ENCODE measurements at places on chromosomes 11 and 22.

GRCh38 chr11:86800076-86800959 is at the start of gene PRSS23:
PRSS23 (plus strand) TSS chr11:86800542; CDS start chr11:86807644, 7,102 bp downstream.
- no peak for DNase-seq

DNA sequence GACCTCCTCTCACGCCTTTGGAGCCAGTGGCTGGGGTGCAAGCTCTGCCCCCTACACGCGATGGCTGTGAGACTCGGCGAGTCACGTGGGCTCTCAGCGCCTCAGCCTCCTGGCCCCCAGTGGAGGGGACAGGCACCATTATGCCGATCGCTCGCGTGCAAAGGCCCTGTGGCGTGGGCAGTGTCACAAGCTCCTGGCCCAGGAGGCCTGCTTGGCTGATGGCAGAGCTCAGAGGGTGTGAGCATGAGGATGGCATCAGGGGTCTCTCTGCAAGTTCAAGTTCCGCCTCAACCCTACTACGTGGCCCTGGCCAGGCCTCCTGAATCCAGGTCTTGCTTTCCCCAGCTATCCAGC is 90.8 kb upstream of the KCNQ1OT1 start:
- no peak for DNase-seq

DNA sequence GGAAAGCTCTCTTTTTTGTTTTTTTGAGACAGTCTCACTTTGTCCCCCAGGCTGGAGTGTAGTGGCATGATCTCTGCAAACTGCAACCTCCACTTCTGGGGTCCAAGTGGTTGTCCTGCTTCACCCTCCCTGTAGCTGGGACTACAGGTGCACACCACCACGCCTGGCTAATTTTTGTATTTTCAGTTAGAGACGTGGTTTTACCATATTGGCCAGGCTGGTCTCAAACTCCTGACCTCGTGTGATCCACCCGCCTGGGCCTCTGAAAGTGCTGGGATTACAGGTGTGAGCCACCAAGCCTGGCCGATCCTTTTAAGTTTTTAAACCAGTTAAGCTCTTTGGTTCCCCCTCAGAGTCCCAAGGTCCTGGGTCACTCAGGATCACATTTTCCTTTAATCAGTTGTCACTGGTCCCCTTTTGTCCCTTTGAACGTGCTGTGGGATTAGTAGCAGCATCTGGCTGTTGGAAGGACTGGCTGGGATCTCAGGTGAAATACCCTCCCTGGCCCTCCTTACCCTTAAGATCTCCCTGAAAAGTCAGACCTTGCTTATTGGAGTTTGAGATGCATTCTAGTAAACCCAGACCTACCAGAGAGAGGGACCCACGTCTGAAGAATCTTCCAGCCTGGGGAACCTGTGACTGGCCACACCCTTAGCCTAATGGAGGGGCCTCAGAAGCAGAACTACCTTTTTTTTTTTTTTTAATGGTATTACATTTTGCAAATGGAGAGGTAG is 8.1 kb downstream of the MALAT1 start:
- peak; percentile 76 for DNase-seq

- no peak for DNase-seq
Measured at GRCh38 chr22:22855617-22856308, 31.9 kb upstream of the IGLL5 start.

GRCh38 chr22:28728621-28729313 is 12.9 kb downstream of the CHEK2 start:
- no peak for DNase-seq

DNA sequence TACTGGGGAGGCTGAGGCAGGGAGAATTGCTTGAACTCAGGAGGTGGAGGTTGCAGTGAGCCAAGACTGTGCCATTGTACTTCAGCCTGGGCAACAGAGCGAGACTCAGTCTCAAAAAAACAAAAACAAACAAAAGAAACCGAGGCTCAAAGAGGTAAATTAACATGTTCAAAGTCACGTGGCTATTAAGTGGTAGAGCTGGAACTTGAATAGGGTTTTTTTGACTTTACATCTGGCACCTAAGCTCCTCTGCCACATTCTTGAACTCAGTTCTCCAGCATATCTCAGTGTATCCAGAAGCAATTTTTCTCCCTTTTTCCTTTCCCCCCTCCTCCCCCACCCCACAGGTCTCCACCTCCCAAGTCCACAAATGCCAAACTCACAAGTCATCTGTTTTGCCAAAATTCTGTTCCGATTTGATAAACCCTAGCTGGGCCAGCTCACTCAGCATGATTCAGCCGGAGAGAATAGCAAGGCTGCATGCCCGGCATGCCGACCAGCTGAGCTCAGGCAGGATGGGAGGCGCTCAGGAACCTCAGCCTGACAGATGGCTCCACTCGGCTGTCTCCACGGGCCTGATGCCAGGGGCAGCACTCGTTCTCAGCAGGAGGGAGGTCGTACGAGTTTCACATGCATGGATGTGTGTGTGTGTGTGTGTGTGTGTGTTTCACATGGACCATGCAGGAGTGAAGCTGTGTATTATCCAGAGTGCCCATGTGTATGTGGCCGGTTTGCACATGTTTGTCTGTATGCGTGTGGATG is 63.2 kb upstream of the RRAS2 start:
- peak; percentile 73 for DNase-seq

DNA sequence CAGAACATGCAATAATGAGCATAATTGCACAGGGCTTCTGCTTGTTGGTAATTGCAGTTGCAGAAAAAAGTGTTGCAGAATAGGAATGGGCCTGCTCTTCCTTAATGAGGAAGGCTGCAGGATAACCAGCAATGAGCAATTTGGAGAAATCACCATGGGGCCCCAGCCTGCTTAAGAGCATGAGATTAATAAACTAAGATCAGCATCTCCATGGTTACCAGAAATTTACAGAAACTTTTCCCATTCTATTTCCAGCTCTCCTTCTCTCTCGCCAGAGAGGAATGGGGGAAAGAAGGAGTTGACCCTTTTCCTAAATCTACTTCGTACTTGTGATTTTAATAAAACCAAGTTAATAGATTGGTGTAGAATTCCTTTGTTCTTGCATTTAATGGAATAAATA is 80.9 kb upstream of the CSNK2A3 start:
- no peak for DNase-seq

- no peak for DNase-seq
Measured at GRCh38 chr11:80103142-80103859, 662.5 kb upstream of the TENM4 start.

DNA sequence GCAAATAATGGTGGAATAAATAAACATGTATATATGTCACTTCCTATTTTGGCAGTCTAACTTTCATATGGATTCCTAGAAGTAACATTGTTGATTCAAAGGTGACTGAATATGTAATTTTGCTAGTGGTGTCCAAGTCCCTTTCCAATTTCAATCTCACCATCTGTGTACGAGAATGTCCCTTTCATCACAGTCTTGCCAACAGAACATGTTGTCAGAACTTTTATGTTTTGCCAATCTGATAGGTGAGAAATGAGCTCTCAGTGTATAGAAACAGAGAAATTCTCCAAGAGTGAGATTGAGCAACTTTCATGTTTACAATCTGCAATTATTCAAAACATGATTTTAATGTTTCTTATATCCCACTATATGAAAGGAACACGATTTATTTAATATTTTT is 167.5 kb downstream of the CNTN5 start:
- DNase-seq, result no peak

DNA sequence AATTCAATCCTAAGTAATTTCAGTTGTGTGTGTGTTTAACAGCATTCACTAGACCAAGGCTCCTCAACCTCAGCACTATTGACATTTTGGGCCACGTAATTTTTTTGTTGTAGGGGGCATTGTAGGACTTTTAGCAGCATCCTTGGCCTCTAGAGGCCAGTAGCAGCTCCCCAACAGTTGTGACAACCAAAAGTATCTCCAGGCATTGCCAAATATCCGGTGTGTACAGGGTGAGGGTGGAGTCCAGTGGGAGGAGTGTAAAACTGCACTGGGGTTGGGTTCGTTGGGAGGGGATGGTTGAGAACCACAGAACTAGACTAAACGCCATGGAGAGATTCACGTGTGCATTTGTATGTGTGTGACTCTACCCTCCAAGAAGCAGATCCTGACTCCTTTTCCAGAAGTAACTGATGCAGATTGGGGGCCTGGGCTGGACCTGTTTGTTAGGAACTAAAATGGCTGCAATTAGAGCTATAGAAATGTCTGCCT is 5.9 kb upstream of the PHF21A start:
- no peak for DNase-seq

DNA sequence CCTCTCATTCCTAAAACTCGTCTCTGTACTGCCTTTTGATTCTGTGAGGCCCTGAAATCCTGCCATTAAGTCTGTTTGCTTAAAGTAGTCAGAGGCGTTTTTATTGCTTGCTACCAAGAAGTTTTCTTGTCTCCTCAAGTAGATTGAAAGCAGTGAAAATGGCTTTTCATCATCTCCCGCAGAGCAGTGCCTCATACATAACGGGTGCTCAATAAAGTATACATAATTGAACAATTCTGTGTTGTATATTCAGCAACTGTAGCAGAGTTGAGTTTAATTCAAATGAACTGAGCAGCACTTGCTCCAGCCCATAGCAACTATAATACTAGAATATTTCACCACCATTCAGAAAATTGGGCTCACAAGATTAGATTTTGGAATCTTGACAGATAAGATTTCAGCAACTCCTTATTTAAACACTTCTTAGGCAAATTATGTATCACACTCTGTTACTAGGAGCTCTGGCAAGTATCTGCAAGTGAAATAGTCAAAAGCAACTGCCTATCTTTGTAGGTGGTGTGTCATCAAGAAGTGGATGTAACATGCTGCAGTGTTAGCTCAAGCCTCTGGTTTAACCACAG is 20.0 kb downstream of the FIBIN start:
- no peak for DNase-seq

DNA sequence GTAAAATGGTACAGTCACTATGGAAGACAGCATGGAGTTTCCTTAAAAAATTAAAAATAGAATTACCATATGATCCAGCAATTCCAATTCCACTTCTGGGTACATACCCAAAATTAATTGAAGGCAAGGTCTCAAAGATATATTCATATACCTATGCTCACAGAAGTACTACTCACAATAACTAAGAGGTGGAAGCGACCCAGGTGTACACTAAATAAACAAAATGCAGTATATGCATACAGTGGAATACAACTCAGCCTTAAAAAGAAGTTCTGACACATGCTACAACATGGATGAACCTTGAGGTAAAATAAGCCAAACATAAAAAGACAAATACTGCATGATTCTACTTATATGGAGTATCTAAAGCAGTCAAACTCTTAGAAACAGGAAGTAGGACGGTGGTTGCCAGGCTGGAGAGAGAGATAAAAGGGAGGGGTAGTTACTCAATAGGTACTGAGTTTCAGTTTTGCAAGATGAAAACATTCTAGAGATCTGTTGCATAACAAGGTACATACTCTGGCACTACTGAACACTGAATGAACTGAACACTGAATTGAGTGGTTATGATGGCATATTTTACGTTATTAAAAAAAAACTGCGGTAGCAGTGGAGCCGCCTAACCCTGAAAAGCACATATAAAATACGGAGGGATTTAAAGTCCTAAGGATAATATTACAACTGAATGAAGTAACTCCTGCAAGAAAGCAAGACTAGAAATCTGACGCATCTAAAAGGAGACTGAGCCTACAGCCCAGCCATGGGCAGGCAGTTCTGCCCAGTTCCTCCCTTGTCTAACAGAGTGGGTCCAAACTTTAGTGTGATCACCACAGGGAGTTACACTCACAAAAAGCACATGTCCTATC is 12.8 kb downstream of the DGCR2 start:
- no peak for DNase-seq

DNA sequence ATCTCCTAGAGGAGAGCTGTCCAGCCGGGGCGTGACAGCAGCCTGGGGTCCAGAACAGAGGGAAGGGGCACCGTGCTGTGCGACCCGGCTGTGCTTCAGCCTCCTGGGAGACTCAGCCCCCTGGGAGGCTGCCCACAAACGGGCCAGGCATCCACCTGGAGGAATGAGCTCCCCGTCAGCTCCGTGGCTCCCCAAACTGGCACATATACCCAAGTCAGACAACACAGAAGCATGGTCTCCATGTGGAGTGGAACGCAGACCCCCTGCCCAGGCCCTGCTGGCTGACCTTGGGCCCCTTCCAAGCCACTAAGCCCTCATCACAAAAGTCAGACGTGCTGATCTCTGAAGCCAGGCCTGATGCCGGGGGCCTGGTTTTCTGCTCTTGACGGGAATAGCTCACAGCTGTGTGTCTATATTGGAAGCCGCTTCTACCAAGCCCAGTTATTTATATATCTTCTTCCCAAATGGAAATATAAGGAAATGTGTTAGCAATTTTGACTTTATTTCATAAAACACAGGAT is 91.7 kb downstream of the BRD1 start:
- no peak for DNase-seq

- no peak for DNase-seq
Measured at GRCh38 chr11:27904358-27905055, 203.4 kb downstream of the KIF18A start.

GRCh38 chr22:35446365-35446764 is 46.4 kb downstream of the MCM5 start:
- no peak for DNase-seq

Measured in right renal cortex interstitium (tissue), 3 donors.